Stomach (tissue), 19 donors: ENCODE measurements at places on chromosomes 4 and X. TPM values are rescaled to one million over a fixed set of nuclear protein-coding genes. Genes with fewer than 3 reads are reported as not detected.

Gene C1QTNF7
- polyA plus RNA-seq: 2.1 TPM

Gene POU4F2
- polyA plus RNA-seq: not detected

Gene CSAG2
- not detected for polyA plus RNA-seq

Gene SFRP2
- 2.7 TPM for polyA plus RNA-seq

Gene SERPINA7
- not detected for polyA plus RNA-seq

Gene MGARP
- 1.4 TPM for polyA plus RNA-seq

Gene FABP2
- polyA plus RNA-seq: not detected

Gene MAGEB2
- not detected for polyA plus RNA-seq

Gene GLOD5
- polyA plus RNA-seq: 1.7 TPM

Gene FHDC1
- polyA plus RNA-seq: 2.9 TPM

Gene BGN
- polyA plus RNA-seq: 22.7 TPM

Gene MEPE
- not detected for polyA plus RNA-seq

Gene ZC4H2
- polyA plus RNA-seq: 7.5 TPM

Gene PDGFRA
- polyA plus RNA-seq: 8.2 TPM

Gene HPGDS
- polyA plus RNA-seq: 0.30 TPM

Gene TMEM271
- not detected for polyA plus RNA-seq

Gene JCHAIN
- 167 TPM for polyA plus RNA-seq

Gene HGFAC
- 1.2 TPM for polyA plus RNA-seq

Gene LIAS
- polyA plus RNA-seq: 10.4 TPM

Gene ADH7
- 62.2 TPM for polyA plus RNA-seq

Gene SH2D1A
- polyA plus RNA-seq: 0.35 TPM

Gene UGT2B7
- 0.08 TPM for polyA plus RNA-seq

Gene SLC9B2
- 3.5 TPM for polyA plus RNA-seq

Gene FATE1
- not detected for polyA plus RNA-seq

Gene PTCHD1
- not detected for polyA plus RNA-seq

Gene SSX4B
- polyA plus RNA-seq: not detected

Gene TMEM35A
- not detected for polyA plus RNA-seq

Gene ABLIM2
- polyA plus RNA-seq: 5.8 TPM

Gene ELF4
- 3.9 TPM for polyA plus RNA-seq

Gene OTC
- not detected for polyA plus RNA-seq

Gene PCDH7
- 9.1 TPM for polyA plus RNA-seq

Gene LUZP4
- polyA plus RNA-seq: not detected

Gene PRR27
- polyA plus RNA-seq: not detected
